ENCODE measurements at places on chromosomes 12 and 14. TPM values are rescaled to one million over a fixed set of nuclear protein-coding genes. Genes with fewer than 3 reads are reported as not detected.

The GYS2 gene
- 0.15 TPM for total RNA-seq

- H3K36me3 ChIP-seq, result peaks cover 15% of the 10 kb centered on the region
- H3K4me1 ChIP-seq, result no peaks in the 10 kb centered on the region
- no peak overlapping the region for H3K27ac ChIP-seq
- H3K27me3 ChIP-seq, result no peaks in the 10 kb centered on the region
- H3K4me3 ChIP-seq, result no peak overlapping the region
Measured at GRCh38 chr12:109497675-109498074, 20.2 kb downstream of the UBE3B start.

GRCh38 chr14:101961746-101962502 lies 2.4 kb upstream of the DYNC1H1 start:
- H3K36me3 ChIP-seq, result no peaks in the 10 kb centered on the region
- no peaks in the 10 kb centered on the region for H3K27me3 ChIP-seq
- H3K27ac ChIP-seq, result no peak overlapping the region
- no peaks in the 10 kb centered on the region for H3K4me1 ChIP-seq

The ABCC9 gene
- 27.5 TPM for total RNA-seq

- DNase-seq, result no peak
- H3K27me3 ChIP-seq, result no peaks in the 10 kb centered on the region
- no peaks in the 10 kb centered on the region for H3K4me1 ChIP-seq
- H3K27ac ChIP-seq, result no peak overlapping the region
- no peaks in the 10 kb centered on the region for H3K36me3 ChIP-seq
Measured at GRCh38 chr12:62919838-62920237, 15.1 kb downstream of the PPM1H start.

DNA sequence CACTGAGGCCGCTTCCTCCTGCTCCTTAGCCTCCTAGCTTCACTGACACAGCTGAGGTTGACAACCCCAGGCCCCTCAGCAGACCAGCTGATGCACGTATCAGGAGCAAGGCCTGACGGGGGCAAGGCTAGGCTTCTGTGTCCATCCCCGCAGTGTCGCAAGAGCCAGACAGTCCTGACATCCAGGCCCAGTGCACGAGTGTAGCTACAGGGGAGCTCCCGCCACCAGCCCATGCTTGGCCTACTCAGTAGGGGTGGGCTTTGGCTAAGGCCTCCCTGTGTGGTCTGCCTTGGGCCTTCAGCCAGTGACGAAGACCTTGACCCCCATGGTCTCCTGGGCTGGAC lies 179.1 kb downstream of the DPF3 start:
- DNase-seq, result no peak
- H3K36me3 ChIP-seq, result no peaks in the 10 kb centered on the region
- peak overlapping the region; percentile 58 for H3K27ac ChIP-seq
- H3K4me3 ChIP-seq, result no peak overlapping the region

- no peak overlapping the region for H3K4me3 ChIP-seq
- H3K36me3 ChIP-seq, result peaks cover 21% of the 10 kb centered on the region
- DNase-seq, result no peak
- H3K27ac ChIP-seq, result no peak overlapping the region
- H3K27me3 ChIP-seq, result no peaks in the 10 kb centered on the region
- H3K4me1 ChIP-seq, result no peaks in the 10 kb centered on the region
Measured at GRCh38 chr12:124334266-124334665, 39.4 kb downstream of the RFLNA start.

The BORCS5 gene
- 13.5 TPM for total RNA-seq

The PIWIL1 gene
- not detected for total RNA-seq

The SMCO2 gene
- total RNA-seq, result not detected

The AQP6 gene
- total RNA-seq, result 0.16 TPM

- H3K27me3 ChIP-seq, result no peaks in the 10 kb centered on the region
- peaks cover 5% of the 10 kb centered on the region for H3K4me1 ChIP-seq
- H3K4me3 ChIP-seq, result no peak overlapping the region
Measured at GRCh38 chr12:92921877-92922276, 7.2 kb downstream of the EEA1 start.

DNA sequence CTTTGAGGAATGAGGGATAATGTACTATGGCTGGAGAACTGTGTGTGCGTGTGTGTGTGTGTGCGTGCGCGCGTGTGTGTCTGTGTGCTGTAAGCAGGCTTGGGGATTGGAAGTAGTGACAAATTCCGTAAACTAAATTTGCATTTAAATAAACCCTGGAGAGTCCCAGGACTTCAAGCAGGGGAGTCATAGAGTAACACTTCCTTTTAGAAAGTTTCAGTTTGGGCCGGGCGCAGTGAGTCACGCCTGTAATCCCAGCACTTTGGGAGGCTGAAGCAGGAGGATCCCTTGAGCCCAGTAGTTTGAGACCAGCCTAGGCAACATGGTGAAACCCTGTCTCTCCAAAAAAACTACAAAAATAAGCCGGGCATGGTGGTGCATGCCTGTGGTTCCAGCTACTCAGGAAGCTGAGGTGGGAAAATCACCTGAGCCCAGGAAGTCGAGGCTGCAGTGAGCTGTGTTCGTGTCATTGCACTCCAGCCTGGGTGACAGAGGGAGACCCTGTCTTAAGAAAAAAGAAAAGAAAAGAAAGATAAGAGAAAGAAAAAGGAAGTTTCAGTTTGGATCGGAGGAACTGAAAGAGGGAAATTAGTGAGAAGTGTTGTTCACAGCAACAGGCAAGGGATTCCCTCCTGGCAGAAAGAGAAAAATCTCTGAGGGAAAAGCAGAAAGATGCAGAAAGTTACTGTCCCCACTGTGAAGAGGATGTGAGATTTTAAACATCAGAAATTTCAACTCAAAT lies 222.7 kb upstream of the SOX5 start:
- H3K36me3 ChIP-seq, result no peaks in the 10 kb centered on the region
- no peak overlapping the region for H3K4me3 ChIP-seq
- no peak overlapping the region for H3K27ac ChIP-seq
- no peaks in the 10 kb centered on the region for H3K27me3 ChIP-seq
- no peaks in the 10 kb centered on the region for H3K4me1 ChIP-seq

DNA sequence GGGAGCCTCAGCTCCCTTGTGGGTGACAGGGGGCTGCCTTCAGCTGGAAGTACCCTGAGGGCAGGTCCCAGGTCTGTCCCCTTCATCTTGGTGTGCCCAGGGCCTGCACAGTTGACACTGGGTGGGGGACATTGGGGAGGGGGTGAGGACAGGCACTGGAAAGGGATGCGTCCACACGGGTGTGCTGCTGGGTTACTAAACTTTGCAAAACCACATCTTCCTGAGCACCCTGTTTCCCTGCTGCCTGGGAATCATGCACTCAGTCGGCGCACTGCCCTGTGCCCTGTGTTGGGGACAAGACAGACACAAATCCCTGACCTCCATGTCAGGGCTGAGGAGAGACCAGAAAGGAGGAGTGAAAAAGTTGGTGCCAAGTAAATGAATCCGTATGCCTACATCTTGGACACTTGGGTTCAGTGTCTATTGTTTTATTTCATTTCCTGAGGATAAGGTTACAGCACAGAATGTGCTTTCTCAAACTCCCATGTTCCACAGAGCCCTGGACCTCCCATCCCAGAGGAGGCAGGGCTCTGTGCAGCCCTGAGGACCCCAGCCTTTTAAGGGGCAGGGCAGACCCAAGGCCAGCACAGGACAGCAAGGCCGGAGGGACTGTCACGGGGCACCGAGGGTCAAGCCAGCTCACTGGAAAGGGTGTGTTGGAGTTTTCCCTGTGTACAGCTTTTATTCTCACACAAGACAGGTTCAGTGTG lies 2.9 kb upstream of the SLC25A29 start:
- H3K27ac ChIP-seq, result no peak overlapping the region
- H3K27me3 ChIP-seq, result no peaks in the 10 kb centered on the region
- DNase-seq, result no peak
- H3K4me1 ChIP-seq, result peaks cover 15% of the 10 kb centered on the region
- H3K4me3 ChIP-seq, result no peak overlapping the region

- H3K36me3 ChIP-seq, result no peaks in the 10 kb centered on the region
- H3K4me1 ChIP-seq, result no peaks in the 10 kb centered on the region
Measured at GRCh38 chr12:32870716-32871115, 25.9 kb downstream of the PKP2 start.

DNA sequence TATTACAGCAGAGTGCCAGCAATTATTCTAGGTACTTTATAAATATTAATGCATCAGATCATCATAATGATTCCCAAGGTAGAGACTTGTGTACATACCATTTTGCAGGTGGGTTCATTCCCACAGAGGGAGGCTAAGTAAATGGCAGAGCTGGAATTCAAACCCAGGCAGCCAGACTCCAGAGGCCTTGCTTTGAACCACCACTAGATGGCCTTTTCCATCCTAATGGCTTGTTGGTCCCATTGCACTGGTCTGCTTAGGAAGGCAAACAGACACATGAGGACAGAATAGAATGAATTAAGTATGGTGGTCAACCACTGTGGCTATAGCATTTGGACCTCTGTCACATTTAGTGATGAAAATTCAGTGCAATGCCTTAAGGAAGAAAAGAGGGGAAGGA lies 158.7 kb downstream of the METTL25 start:
- no peaks in the 10 kb centered on the region for H3K36me3 ChIP-seq

GRCh38 chr14:105053421-105053820 lies 11.8 kb downstream of the GPR132 start:
- H3K27ac ChIP-seq, result no peak overlapping the region
- no peaks in the 10 kb centered on the region for H3K36me3 ChIP-seq
- H3K4me3 ChIP-seq, result no peak overlapping the region
- H3K4me1 ChIP-seq, result no peaks in the 10 kb centered on the region
- DNase-seq, result no peak
- H3K27me3 ChIP-seq, result no peaks in the 10 kb centered on the region

DNA sequence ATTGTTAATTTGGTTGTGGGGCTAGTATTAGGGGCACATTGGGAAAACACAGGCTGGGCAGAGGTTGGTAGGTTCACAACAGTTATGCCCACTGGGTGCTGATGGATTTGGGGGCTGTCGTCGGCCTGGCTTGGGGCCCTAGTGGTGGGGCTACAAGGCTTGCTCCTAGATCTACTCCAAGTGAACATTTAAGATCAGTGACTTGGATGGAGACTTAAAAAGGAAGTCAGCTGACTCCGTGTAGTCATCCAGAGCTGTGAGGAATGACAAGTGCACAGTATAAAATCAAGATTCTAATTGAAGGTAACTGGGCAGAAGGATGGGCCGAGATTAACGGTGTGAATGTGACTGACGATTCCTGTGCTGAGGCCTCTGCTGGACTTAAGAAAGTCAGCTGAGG lies 12.8 kb upstream of the NR4A1 start:
- no peak for DNase-seq
- H3K36me3 ChIP-seq, result no peaks in the 10 kb centered on the region
- H3K4me1 ChIP-seq, result peaks cover 9% of the 10 kb centered on the region
- no peaks in the 10 kb centered on the region for H3K27me3 ChIP-seq
- peak overlapping the region; percentile 90 for H3K4me3 ChIP-seq
- peak overlapping the region; percentile 89 for H3K27ac ChIP-seq

GRCh38 chr12:94080341-94081009 lies 67.9 kb upstream of the PLXNC1 start:
- H3K36me3 ChIP-seq, result no peaks in the 10 kb centered on the region
- no peak overlapping the region for H3K4me3 ChIP-seq
- H3K27ac ChIP-seq, result no peak overlapping the region
- H3K27me3 ChIP-seq, result no peaks in the 10 kb centered on the region

The CIROP gene
- total RNA-seq, result not detected

GRCh38 chr12:98997899-98998298 lies 352.8 kb downstream of the APAF1 start:
- no peaks in the 10 kb centered on the region for H3K36me3 ChIP-seq
- H3K27me3 ChIP-seq, result no peaks in the 10 kb centered on the region
- no peak for DNase-seq
- no peak overlapping the region for H3K27ac ChIP-seq
- no peak overlapping the region for H3K4me3 ChIP-seq

The CISTR gene
- total RNA-seq, result not detected

DNA sequence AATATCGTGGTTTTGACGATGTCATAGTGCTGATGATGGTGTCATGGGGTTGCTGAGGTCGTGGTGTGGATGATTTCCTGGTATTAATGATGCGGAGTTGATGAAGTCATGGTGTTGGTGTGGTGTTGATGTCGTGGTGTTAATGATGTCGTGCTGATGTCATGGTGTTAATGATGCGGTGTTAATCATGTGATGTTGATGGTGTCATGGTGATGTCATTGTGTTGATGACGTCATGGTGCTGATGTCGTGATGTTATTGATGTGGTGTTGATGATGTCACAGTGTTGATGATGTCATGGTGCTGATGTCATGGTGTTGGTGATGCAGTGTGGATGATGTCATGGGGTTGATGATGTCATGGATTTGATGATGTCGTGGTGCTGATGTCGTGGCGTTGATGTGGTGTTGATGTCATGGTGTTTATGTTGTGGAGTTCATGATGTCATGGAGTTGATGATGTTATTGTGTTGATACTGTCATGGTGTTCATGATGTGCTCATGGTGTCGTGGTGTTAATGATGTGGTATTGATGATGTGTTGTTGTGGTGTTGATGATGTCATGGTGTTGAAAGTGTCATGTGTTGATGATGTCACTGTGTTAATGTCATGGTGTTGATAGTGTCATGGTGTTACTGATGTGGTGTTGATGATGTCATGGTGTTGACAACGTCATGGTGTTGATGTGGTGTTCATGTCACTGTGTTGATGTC lies 48.5 kb upstream of the RIMBP2 start:
- H3K4me3 ChIP-seq, result no peak overlapping the region
- H3K27me3 ChIP-seq, result no peaks in the 10 kb centered on the region
- no peak for DNase-seq
- H3K27ac ChIP-seq, result no peak overlapping the region
- no peaks in the 10 kb centered on the region for H3K36me3 ChIP-seq
- H3K4me1 ChIP-seq, result no peaks in the 10 kb centered on the region

The SPIC gene
- total RNA-seq, result not detected

DNA sequence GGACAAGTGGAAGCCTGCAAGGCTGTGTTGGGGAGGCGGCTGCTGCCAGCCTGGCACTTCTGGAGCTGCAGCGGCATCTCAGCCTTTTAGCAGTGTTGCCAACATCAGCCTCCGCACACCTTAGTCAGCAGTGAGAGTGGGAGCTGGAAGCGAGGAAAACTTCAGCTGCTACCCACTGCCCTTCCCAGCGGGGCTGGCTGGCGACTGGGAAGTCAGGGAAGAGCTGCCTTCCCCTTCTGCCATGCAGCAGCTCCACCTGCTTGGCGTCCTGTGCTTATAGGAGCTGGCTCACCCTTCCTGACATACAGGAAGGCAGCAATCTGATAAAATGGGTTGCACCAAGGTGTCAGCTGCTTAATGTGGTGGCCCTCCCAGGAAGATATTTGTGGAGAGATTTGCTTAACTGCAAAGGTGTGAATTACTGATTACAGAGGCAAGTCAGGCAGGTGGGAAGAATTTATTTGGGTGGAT lies 15.4 kb upstream of the PLEKHG3 start:
- no peaks in the 10 kb centered on the region for H3K27me3 ChIP-seq
- DNase-seq, result peak; percentile 25
- H3K27ac ChIP-seq, result no peak overlapping the region

DNA sequence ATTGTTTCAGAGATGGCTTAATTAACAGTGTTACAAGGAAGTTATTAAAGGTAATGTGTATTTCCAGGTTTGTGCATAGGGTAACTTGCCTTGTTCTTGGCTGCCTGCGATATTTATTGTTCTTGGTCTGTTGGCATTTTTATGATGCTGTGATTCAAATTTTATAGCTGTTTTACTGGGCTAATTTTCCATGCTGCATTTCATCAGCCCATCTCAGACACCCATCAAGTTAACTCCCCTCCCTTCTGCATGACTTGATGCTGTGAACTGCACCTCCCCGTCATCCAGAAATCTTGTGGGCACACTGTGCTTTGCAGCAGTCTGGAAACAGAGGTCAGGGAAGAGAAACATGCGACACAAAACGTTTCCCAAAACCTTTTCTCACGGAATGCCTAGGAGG lies 1049.2 kb downstream of the AACS start:
- H3K4me1 ChIP-seq, result no peaks in the 10 kb centered on the region
- no peaks in the 10 kb centered on the region for H3K36me3 ChIP-seq
- no peak for DNase-seq
